ENCODE measurements at places on chromosomes 5 and 9.

- DNase-seq: peak; percentile 88
Observed at GRCh38 chr5:115977988-115978387, 15.7 kb downstream of the LVRN start.

DNA sequence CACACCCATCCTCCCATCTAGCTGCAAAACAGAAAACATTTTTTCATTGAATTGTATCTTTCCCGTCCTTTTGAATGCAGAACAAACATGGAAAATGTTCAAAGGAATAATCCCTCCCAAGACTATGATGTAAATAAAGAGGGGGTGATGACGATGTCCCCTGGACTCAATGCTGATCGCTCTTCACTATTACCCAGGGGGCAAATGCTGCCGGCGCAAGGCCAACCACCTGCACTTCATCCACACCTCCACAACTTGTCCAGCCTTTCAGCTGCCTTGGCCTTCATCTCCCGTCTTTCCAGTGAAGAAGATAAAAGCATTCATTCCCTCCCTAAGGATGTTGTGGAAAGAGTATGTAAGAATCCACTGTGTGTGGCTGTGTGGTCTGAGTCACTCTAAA is 240.3 kb downstream of the AGTPBP1 start:
- DNase-seq: no peak

DNA sequence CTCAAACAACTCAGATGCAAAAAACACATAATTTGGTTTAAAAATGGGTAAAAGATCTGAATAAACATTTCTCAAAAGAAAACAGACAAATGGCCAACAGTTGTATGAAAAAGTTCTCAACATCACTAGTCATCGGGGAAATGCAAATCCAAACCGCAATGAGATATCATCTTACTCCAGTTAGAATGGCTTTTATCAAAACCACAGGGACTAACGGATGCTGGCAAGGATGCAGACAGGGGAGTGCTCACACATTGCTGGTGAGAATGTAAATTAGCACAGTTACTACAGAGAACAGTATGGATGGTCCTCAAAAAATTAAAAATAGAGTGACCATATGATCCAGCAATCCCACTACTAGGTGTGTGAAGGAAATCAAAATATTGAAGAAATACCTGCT is 589.1 kb upstream of the ADAMTS16 start:
- DNase-seq: no peak

- peak; percentile 75 for DNase-seq
Observed at GRCh38 chr9:18452276-18452675, 21.7 kb upstream of the ADAMTSL1 start.

GRCh38 chr9:116267021-116267420 is 113.4 kb downstream of the PAPPA start:
- peak; percentile 79 for DNase-seq

DNA sequence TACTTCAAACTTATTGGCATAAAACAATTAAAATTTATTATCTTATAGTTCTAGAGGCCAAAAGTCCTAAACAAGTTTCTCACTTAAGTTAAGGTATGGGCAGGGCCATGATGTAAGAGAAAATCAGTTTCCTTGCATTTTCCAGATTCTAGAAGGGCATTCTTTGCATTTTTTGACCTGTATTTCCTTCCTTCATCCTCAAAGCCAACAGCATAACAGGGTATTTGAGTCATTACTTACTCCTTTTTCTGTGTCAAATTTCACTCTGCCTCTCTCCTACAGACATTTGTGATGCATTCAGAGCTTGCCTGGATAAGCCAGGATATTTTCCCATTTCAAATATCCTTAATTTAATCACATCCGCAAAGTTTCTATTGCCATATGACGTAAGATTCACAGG is 1499.0 kb downstream of the EFNA5 start:
- DNase-seq: peak; percentile 18

DNA sequence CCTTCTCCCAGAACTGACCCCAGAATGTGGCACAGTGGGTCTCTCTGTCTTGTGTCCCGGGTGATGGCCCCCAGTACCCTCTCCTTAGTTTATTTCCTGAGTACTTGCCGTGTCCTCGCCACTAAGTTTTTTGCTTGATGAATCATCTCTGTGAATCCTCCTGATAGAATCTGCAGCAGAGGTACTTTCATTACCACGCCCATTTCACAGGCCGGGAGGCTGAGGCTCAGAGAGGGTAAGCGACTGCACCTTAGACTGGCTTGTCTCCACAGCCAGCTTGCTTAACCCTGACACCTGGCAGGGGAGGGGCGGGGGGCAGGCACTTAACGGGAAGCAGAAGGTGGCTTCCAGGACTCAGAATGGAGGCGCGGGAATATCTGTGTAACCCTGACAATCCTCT is 7.9 kb upstream of the IER5L start:
- no peak for DNase-seq

GRCh38 chr9:21028466-21028865 is 3.0 kb downstream of the HACD4 start:
- peak; percentile 44 for DNase-seq

DNA sequence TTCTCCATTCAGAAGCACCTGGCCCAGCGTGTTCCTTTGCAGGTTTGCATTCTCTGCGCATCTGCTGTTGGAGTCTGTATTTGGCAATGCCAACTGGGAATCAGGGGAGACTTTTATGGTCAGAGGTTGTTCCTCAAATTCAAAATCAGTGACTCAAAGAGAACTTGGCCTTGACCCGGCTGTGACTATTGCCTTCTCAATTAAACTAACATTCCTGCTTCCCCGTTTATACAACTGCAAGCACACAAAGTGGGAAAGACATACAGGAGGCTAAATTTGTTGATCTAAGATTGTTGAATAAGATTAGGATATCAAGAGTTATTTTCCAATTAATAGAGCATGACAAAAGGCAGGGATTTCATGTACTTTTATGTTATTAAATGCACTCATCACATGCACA is 402.4 kb upstream of the IRX2 start:
- DNase-seq: no peak

DNA sequence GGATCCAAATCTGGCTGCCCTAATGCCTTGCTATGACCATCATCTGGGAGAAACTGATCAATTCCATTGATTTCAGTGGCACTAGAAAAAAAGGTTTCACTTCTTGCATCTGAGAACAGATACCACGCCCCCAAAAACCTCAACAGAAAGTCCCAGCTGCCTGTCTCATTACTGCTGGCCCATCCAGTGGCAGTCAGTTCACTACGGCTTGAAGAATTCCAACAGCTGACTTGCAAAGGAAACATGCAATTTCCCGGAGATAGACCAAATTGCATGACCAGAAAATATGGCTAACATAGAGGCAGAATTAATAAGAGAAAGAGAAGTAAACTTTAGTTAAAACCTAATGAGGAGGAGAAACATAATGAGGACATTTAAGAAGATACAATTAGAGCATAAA is 48.6 kb downstream of the UGCG start:
- peak; percentile 54 for DNase-seq

GRCh38 chr5:55533521-55534435 is 986 bp downstream of the PLPP1 start:
- peak; percentile 37 for DNase-seq

- DNase-seq: no peak
Observed at GRCh38 chr5:10631316-10631996, 67.6 kb downstream of the ANKRD33B start.

DNA sequence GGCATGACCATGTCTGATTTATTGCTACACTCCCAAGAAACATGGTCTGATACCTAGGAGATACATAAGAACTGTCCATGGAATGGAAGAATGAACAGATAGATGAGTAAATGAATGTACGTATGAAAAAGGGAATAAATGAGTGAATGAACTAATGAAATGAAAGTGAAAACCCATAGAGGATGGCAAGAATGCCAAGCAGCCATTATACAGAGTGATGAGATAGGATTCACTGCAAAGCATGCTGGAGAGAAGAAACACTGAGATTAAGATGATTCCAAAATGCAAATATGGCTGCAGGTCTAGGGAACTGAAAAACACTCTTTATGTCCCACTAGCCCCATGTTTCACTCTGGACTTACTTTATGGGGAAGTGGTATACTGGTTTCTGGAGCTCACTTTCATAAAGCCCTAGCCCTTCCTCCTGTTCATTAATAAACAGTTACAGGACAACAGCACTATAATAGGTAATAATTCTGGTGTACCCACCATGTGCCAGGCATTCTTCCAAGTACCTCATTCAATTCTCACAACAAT is 170.3 kb upstream of the RAD23B start:
- DNase-seq: no peak

DNA sequence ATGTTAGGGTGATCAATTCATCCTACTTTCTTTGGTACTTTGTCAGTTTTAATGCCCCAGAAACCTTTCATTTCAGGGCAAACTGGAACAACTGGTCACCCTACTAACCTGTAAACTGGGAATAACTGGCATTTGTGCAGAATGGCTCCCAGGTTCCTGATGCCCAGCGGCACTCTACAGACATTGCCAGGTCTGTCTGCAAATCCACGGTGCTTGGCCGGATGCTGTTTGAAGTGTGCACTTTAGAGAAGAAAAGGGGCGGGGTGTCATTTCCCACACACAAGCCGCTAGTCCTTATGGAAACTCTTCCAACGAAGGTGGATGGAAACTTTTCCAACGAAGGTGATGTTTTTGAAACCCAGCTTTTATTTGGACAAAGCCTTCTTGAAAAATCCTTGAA is 49.9 kb upstream of the OTULINL start:
- DNase-seq: no peak

DNA sequence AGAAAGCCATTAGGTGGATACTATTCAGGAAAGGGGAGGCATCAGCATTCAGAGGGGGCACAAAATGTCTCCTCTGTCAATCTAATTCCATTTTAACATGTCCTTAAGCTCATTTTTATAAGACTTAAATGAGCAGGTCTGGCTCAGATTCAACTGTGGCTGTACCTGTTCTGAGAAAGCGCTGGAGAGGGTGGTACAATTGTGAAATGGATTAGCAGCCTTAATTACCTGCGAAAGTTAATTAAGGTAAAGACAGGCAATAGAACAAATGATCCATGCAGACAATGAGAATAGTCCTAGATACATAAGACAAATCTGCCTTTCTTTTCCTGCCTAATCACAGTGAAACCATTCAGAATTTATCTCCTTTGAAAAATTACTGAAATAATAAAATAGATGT is 96.2 kb downstream of the TAF11L14 start:
- DNase-seq: no peak

DNA sequence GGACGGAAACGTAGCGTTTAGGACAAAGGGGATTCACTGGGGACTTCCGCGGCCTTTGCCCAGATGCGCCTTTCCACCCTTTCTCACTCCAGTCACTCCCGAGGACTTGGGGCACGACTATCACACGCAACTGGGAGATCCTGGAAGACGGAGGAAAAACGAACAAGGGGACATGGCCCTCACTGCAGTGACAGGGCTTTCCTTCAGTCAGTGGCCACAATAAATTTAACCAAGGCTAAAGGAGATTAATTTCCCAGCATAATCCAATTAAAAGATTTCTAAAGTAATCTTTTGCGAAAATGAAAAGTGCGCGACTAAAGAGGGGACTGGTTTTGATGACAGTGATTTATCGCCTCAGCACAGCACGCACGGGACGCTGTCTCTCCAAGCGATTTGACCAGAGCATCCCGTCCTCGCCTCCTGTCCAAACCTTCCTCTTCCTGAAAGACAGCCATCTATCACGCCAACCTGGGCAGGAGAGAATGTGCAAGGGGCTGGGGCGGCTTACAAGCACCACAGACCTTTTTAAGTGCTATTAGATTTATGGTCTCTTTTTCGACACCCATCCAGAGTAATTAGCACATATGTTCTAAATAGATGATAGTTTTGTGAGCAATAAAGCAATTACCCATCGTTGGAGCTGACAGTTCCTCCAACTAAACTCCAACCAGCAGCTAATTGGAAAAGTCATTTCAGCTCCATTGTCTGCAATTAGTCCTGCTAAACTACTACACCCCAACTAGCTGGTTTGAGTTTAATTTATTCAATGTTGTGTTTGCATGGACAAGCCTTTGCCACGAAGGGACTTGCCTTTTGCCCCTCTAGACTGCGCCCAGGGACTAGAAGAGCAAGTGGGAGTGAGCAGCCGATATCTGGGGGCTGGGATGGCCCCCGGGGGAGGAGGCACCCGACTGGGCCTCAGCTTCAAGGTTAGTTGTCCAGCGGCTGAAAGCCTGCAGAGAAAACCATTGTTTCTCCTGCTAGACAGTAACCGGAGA is 7.4 kb downstream of the NR2F1-AS1 start:
- DNase-seq: no peak

DNA sequence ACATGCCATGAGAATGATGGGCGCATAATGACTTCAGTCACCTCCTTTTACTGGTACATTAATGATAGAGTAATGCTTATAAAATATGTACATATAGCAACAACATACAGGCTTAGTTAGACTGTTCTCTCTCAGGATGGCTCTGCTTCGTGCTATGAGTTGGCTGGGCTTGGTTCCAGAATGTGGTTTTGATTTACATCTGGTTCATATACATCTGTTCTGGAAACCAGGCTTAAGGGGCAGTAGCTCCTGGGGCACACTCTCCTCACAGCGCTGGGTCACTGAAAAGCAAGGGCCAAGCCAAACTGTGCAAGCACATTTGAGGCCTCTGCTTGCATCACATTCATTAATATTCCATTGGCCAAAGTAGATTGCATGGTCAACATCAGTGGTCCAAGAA is 44.9 kb downstream of the PCSK1 start:
- peak; percentile 78 for DNase-seq

DNA sequence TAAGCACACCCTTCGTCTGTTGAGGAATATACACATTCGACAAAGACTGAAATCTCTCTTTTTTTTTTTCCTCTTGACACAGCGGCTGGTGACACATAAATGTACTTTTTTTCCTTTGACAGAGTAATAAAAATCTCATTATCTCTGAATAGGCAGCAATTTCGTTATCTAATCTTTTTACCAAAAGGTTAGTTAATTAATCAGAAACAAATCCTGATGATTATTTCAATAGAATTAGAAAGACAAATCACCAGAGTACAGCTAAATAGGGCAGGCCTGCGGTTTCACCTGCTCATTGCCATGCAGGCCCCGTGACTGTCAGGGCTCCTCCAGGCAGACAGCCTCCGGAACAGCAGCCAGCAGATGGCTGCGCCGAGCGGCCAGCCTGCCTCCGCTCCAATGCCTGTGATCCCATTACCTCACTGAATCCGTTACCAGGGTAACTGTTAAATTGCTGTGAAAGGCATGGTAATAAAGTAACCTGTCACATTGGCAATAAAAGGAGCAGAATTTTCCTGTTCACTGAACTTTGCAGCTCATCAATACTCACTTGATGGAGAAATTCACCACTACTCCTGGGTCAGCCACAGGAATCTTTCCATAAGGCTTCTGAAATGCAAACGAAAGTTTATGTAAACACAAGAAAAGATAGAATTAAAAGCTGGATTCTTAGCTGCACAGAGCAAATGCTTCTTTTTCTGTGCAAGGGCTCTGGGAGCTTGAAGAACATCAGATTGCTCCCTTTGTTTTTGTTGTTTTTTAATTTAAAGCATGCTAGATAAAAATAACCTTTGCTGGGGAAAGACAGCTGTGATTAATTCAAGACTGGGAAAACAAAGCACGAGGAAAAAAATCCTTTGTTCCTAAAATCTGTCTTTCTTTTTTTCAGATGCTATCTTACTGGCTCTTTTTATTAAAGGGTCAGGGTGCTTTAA is 666.4 kb upstream of the ZNF608 start:
- DNase-seq: peak; percentile 96

GRCh38 chr5:149073213-149073612 is 10.4 kb upstream of the SH3TC2 start:
- peak; percentile 40 for DNase-seq

All from foreskin fibroblast (primary cell).